ENCODE measurements at places on chromosomes 7 and 10. TPM values are rescaled to one million over a fixed set of nuclear protein-coding genes. Genes with fewer than 3 reads are reported as not detected.
A peak's percentile ranks its signal among the peaks of the same experiment; 100 is the strongest.

CLDN4 gene
- 0.34 TPM for total RNA-seq

EFCAB10 gene
- total RNA-seq: not detected

DNA sequence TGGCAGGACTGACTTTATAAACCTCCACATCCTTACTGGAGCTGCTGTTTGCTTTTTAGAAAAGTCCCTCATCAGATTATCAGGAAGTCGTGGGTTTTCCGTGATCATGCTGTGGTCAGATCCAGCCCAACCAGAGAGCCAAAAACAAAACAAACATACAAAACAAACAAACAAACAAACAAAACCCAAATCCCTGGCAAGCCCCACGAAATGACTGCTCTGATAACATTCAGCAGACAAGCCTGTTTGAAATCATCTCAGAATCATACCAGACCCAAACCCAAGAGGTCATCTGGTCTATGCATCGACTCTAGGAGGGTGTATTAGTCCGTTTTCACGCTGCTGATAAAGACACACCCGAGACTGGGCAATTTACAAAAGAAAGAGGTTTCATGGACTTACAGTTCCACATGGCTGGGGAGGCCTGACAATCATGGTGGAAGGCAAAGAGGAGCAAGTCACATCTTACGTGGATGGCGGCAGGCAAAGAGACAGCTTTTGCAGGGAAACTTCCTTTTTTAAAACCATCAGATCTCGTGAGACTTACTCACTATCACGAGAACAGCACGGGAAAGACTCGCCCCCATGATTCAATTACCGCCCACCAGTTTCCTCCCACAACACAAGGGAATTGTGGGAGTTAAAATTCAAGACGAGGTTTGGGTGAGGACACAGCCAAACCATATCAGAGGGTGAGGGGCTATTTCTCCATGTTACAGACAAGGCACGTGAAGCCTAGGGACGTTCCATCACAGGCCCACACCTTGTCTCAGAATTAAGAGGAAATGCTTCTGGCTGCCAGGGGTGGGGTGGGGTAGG lies 85.7 kb downstream of the PARP12 start:
- H3K4me1 ChIP-seq: peaks cover 18% of the 10 kb centered on the region
- H3K27ac ChIP-seq: no peak overlapping the region
- no peaks in the 10 kb centered on the region for H3K27me3 ChIP-seq
- DNase-seq: no peak
- no peak overlapping the region for H3K4me3 ChIP-seq
- no peaks in the 10 kb centered on the region for H3K36me3 ChIP-seq

DNA sequence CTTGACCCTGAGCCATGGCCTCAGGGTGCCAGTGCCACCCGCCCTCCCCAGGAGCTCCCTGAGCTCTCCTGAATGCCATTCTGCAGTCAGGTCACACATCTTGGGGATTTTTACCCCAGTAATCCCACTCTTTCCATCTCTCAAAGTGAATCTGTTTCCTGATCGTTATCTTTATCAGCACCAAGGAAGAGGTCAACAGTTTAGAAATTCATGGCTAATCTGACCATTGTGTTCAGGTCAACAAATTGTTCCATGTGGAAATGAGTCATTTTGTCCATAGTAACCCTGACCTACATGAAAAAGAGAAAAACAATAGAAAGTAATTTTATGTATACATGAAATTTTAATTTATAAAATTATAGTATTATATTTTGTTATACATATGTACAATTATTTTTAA lies 28.8 kb upstream of the ZNF488 start:
- H3K27me3 ChIP-seq: no peaks in the 10 kb centered on the region
- H3K36me3 ChIP-seq: no peaks in the 10 kb centered on the region
- H3K4me3 ChIP-seq: no peak overlapping the region
- no peak overlapping the region for H3K27ac ChIP-seq
- no peaks in the 10 kb centered on the region for H3K4me1 ChIP-seq
- DNase-seq: no peak

DNA sequence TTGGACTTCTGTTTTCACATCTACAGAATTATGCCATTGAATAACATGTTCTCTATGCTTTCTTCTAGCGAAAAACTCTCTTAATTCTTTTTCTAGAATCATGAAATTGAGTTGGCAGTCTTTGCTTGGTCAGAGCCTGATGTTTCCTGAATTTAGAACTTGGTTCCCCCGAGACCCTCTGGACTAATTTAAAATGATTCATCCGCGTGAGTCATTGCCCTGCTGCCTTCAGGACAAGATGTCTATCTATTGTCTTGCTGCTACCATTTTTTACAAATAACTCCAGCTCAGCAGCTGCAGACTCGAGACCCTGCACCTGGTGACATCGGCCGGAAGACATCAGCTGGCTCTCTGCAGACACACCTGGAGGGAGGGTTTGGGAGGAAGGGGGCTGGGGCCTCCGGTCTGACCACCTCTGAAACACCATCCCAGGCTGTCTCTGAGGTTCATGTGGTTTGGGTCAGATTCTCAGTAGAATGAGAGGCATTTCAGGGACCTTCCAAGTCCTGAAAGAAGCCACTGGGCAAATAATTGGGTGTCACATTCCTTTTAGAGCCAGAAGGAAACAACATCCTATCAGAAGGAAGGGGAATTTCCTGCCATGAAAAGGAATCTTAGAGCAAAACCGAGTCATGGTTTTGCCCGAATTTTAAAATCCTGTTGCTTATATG lies 20.9 kb upstream of the KLF6 start:
- H3K4me3 ChIP-seq: peak overlapping the region; percentile 46
- DNase-seq: peak; percentile 64
- H3K27ac ChIP-seq: no peak overlapping the region
- no peaks in the 10 kb centered on the region for H3K36me3 ChIP-seq

PPP1R17 gene
- not detected for total RNA-seq

NPY4R2 gene
- not detected for total RNA-seq

DNA sequence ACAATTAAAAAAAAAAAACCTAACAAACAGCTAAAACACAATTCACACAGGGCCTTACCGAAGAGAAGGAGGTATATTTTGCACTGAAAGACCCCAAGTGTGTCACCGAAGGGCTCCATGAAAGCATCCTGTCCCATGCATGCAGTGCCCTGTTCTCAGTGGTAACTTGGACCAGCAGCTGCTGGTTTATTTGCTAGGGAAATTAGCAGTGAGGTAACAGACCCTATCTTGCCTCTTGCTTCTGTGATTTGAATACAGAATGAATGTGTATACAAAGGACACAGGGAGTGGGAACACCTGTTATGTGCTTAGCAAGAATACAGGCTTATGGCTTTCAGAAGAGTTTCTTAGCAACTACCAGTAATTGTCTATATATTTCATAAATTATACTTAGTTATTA lies at the start of gene HEPACAM2:
Gene HEPACAM2 (minus strand): TSS at position 160 of the 400 bp plus-strand sequence.
- H3K27me3 ChIP-seq: no peaks in the 10 kb centered on the region
- no peak within 1 kb of the TSS for H3K27ac ChIP-seq
- H3K4me1 ChIP-seq: peaks cover 11% of the 10 kb centered on the region
- no peaks in the 10 kb centered on the region for H3K36me3 ChIP-seq
- DNase-seq: no peak
- H3K4me3 ChIP-seq: no peak within 1 kb of the TSS

Data from activated T-cell treated with anti-CD3 and anti-CD28 coated beads, Interleukin-2, amount 50 U/mL, for 72 hours (primary cell).